ENCODE measurements at places on chromosomes 4 and X.

DNA sequence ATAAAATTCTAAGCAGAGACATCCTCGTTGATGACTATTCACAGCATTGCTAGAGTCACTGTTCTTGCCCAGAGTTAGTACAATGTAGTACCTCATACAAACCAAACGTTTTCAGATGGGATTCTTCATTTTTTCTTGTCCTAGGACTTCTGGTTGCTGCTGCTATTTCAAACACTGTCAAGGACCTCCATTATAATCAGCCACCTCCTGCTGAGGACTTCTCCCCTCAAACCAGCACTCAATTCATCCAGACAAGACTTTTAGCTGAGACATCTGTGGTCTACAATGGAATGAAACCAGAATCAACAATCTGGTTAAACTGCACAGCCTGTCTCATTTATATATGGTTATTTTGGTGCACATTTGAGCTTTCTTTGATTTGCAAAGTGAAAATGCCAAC is 1008.8 kb downstream of the STPG2 start:
- DNase-seq, result no peak

GRCh38 chrX:3811331-3812311 is 98.2 kb upstream of the PRKX start:
- peak; percentile 50 for DNase-seq

- peak; percentile 68 for DNase-seq
Measured at GRCh38 chrX:39158801-39159657, 357.8 kb downstream of the MID1IP1 start.

- no peak for DNase-seq
Measured at GRCh38 chrX:9357518-9358114, 107.2 kb upstream of the TBL1X start.

- DNase-seq, result no peak
Measured at GRCh38 chr4:156635051-156635450, 336.5 kb downstream of the PDGFC start.

DNA sequence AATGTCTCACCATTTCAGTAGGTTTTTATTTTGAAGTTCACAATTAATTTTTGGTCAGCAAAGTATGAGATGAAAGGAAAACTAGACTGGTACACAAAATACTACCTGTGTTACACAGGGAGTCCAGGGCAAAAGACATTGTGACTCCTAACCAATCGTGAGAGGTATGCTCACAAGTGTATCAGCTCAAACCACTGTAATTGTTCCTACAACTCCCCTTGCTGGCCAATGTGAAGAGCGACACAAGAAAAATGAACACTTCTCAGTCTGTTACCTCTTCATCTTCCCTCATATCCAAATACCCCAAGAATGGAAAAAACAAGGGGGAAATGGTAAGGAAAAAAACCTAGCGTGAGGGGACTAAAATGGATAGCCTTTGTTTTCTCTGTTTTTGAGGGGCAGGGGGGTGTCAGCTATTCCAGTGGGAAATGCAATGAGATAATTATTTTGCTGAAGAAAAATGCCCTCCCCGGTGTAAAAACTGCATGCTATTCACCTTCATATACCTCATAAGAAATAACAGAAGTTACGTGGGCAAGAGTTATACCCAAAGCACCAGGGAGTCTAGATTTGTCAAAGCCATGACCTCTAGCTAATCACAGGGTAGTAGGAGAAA is 30.6 kb upstream of the NSUN7 start:
- DNase-seq, result peak; percentile 4

DNA sequence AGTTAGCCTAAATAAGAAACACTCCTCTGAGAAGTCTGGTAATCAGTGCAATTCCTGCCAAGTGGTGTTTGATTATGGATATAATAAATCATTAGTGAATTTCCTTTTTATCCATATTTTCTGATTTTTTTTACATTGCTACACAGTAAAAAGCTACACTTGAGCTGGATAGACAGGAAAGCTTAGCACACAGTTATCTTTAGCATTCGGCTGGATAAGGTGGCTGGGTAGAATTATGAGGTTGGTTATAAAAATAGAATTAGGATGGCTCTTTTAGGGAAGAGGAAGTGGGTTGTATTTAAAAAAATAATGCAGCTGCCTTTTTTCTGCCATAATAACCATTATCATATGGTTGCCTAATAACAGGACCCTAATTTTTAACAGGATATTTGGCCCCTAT is 460.6 kb downstream of the NAF1 start:
- DNase-seq, result no peak

- DNase-seq, result no peak
Measured at GRCh38 chr4:75878246-75878756, 24.0 kb downstream of the PPEF2 start.

- no peak for DNase-seq
Measured at GRCh38 chr4:169774466-169775445, 17.0 kb upstream of the HPF1 start.

DNA sequence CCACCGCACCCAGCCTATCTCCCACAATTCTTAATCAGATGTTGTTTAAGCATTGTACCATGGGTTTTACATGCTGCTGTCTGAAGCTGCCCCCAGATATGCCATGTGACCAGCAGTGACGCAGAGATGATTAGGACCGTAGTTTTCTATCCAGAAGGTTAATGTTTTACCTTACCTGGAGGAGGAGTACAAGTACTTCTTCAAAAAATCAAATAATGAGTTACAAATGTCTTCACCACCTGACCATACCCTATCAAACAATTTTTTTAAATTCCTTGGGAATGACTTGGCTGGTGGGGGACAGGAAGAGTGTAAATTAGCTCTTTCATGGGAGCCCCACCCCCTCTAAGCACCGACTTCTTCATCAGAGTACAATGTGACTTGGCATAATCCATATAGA is 16.2 kb upstream of the SGMS2 start:
- no peak for DNase-seq

DNA sequence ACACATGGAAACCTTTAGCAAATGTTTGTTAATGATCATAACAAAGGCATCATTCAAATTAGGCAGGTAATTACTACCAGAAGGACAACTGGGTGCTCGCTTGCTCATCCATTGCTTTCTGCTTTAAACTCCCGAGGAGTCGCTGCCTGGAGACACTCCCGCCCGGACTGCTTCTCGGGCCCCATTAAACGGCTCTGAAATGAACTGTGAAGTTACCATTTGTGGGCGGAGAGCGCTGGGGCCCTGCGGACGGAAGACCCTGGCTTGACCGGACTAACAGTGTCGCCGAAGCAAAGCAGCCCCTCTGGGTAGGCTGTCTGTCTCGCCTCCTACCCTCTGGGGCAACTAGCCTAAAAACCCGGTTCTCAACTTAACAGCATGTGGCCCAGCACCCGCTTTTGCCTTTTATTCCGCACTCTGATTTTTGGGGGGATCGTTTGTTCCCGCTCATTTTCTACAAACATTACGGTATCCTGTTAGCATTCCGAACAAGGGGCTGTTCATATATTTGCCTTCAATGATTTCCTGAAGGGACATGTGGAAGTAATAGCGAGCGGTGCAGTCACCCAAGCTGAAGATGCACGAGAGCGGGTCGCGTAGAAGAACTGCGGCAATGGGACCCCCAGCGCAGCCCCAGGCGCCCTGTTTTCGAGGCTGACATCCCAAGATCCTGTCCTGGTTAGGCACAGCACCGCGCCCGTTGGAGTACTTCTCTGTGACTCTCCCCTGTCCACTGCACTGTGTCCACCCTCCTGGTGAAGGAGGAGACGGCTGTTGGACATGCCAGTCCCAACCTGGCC is 1.6 kb upstream of the PDGFRA start:
- no peak for DNase-seq

DNA sequence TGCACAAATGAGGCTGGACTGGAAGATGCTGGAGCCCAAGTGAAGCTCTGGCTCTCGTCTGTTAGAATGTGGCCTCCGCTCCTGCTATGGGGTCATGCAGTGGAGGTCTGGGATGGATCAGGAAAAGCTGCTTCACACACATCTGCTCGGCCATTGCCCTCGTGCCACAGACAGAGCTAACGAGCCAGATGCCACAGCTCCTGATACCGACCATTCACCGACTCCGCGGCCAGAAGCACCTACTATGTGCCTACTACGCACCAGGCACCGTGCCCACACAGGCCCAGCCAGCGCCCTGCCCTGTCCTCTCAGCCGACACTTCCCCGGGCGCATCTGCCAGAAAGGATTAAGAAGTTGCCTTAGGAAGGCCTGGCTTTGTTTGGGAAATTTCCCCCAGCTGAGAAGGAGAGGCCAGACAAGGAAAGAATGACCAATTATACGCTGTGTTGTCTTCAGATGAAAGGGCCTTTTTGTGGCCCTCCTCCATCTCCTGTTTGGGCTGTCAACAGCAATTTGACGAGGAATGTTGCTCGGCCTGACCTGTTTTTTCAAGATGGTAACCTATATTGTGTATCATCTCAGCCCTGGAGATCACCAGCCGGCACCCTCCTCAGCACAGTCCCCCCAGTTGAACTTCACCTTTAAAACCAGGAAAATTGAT is 34.3 kb downstream of the HMX1 start:
- no peak for DNase-seq

DNA sequence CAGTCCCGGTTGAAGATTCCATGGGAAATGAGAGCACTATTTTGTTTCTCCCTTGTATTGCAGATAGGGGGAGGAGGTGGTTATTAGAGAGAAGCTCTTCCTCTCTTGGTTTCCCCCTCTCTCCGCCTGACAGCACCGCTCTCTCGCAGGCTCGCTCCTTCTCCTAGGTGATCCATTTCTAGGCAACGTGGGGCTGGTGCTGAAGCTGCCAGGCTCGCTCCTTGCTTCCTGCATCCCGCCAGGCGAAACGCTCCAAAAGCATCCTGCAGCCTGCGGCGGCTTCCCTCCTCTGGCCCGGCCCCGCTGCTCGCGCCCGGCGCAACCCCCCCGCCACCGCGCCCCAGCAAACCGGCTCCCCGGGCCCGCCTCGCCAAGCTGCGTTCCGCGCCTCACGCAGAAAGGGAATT is at the start of gene GRID2:
Gene GRID2 (plus strand): TSS at position 346 of the 407 bp plus-strand sequence.
- no peak for DNase-seq

DNA sequence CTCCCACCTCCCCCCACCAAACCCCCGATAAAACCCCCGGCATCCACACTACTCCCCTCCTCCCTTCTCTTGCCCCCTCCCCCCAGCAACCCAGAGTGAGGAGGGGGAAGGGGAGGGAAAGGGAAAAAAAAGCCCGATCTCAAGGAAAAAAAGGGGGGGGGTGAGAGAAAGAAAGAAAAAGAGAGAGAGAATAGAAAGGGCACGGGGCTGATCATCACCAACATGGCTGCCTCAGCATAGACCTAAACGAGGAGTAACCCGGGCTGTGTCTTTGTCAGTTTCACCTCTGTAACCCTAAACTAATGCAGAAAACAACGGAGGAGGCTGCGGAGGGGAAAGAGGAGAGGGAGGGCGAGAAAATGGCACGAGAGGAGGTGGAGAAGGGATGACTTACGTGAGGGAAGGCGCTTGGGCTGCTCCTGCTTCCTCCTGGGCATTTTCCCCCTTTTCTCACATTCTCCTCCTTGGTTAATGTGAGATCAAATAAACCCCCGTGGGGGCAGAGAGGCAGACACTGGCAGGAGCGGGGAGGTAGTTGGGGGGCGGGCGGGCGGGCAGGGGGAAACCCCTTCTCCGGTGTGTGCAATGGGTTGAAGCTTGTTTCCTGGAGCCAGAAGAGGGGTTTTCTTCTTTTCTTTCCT is 532 bp downstream of the ZNF827 start:
- no peak for DNase-seq

DNA sequence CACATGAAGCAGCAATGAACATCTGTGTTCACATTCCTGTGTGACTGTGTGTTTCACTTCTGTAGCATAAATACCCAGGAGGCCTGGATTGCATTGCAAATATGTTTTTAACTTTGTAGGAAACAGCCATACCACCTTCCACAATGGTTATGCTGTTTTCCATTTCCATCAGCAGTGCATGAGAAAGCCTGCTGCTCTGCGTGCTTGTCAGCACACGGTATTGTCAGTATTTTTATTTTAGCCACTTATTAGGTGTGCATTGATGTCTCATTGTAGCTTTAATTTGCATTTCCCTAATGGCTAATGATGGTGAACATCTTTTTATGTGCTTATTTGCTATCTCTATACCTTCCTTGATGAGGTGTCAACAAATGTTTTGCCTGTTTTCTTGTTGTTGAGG is 355.9 kb downstream of the TRIML1 start:
- DNase-seq, result no peak

GRCh38 chr4:177573507-177573906 is 131.3 kb upstream of the AGA start:
- no peak for DNase-seq

DNA sequence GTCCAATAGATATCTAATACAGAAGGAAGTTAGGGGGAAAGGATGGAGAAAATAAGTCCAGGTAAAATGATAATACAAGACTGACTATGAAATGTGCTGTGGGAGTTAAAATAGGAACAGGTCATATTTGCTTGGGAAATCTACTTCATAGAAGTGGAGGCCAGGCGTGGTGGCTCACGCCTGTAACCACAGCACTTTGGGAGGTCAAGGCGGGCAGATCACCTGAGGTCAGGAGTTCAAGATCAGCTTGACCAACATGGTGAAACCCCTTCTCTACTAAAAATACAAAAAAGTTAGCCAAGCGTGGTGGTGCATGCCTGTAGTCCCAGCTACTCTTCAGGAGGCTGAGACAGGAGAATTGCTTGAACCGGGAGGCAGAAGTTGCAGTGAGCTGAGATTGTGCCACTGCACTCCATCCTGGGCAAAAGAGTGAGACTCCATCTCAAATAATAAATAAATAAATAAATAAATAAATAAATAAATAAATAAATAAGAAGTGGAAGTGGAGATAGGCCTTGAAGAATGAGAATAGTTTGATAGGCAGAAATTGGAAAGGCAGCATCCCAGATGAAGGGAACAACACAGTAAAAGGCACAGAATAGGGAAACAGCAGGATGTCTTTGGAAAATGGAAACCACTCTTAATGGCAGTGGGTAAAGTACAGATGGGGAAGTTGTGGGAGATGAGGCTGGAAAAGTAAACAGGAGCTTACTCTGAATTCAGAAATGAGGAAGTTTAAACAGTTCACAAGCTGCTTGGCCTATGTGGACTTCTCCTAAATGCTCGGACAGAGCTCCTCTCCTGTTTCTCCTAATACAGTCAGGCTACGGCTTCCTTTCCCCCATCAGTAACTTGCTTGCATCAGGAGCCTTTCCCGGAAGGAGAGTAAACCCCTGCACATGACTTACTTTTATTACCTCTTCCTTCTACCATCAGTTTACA is 15.1 kb upstream of the GK start:
- DNase-seq, result peak; percentile 53

GRCh38 chrX:68675571-68675970 is 28.1 kb downstream of the STARD8 start:
- no peak for DNase-seq

GRCh38 chr4:4979971-4980370 is 39.3 kb downstream of the CYTL1 start:
- DNase-seq, result no peak

DNA sequence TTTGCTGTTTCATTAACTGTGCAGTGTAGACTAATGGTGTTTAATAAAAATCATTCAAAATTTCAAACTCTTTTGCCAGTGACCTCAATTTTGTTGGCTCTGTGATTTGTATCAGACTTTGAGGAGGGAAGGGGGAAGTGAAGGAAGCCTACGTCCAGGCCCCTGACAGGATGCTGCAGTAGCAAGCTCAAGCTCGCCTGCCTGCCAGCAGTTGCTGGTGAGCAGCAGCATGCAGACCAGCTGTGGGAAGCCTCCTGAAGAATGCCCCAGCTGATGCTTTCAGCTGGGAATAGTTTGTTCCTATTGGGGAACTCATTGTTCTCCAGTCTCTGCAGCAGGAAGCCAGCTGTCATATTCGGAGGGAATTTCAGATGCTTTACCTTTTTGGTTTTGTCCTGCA is 495.2 kb downstream of the AFF2 start:
- DNase-seq, result no peak

Data from GDM1 (cell line).